ENCODE measurements at places on chromosomes 4 and X.

DNA sequence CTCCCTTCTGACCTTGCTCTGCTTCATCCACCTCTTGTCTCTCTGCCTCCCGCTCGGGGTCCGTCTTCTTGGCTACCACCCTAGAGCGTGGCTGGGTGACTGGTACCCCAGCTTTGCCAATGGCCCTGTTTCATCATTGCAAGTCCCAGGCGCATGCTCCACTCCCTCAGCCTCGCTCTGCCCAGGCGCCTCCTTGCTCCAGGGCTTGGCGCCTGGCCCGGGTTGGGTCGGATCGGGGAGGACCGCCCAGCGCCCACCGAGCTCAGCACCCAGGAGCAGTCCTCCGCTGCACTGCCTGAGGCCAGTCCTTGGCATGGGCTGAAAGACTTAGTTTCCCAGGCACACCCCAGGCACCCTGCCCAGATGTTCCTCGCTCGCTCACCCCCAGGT, 577 bp downstream of the BGN start:
- DNase-seq, result no peak

DNA sequence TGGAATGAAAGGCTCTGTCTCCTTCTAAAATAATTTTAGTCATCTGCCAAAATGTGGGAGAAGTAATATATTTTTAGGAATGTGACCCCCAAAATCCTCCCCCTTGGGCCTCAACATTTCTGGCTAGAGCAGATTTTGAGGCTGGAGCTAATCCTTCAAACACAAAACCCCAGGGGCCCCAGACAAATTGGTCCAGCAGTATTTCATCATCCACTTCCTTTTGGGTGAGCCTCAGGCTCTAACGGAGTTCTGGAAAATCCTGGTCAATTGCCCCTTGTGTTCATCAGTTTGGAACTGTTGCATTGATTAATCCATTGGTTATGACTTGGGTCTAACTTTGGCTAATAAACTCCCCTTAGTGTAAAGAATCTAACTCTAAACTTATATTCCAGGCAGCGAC, 67.4 kb upstream of the PCDH19 start:
- DNase-seq, result no peak

- DNase-seq, result no peak
Observed at GRCh38 chr4:12110627-12111026, 681.9 kb upstream of the HS3ST1 start.

- no peak for DNase-seq
Observed at GRCh38 chr4:25790024-25790423, 72.8 kb downstream of the SEL1L3 start.

DNA sequence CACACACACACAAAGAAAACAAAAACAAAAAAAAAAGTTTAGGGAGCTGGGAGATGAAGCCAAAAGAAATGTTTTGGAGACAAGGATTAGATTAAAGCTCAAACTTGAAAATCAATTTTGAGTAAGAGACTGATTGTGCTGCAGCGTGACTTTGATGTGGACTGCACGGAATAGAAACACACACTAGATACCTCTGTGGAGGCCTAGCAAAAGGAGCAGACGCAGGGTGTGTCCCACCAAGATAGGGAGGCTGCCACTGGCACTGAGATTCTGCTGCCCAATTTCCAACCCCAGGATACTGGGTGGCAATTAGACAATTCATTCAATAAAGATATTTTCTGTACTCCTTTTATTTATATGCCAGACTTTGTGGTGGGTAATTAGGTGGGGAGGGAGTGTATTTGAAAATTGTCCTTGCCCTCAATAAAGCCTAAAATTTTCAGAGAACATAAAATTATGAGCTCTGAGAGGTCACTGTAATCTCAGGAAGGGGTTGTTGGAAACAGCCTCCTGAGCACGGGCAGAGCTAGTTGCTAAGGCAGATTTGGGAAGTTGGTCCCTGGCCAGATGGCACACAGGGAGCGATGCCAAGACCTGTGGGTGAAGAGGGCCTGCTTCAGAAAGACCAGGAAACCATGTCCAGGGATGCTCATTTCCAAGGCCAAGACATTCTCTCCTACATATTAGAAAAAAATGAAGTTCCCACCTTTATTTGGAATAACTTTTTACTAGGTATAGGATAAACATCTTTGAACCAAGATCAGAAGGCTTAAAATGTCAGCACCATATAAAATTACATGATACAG, 1.9 kb upstream of the PPP3CA start:
- no peak for DNase-seq

DNA sequence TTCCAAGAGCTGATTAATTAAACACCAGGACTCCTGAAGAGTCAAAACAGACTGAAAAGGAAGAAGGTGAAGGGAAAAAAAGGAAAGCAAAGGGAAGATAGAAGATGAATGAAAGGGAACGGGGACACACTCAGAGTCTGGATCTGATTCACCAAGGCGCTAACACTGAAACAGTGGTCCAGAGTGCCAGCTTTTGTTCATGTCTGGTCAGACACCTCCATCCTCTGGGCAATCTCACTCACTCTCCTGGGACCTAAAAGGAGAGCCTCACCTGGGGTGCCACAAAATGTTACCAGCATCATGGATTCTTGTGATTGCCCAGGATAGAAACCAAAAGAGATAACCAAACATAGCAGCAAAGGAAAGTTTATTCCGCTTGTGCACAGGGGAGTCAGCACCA, 120.3 kb upstream of the AFF2 start:
- DNase-seq, result no peak

- no peak for DNase-seq
Observed at GRCh38 chr4:124710911-124711310, 1.6 kb downstream of the ANKRD50 start.

DNA sequence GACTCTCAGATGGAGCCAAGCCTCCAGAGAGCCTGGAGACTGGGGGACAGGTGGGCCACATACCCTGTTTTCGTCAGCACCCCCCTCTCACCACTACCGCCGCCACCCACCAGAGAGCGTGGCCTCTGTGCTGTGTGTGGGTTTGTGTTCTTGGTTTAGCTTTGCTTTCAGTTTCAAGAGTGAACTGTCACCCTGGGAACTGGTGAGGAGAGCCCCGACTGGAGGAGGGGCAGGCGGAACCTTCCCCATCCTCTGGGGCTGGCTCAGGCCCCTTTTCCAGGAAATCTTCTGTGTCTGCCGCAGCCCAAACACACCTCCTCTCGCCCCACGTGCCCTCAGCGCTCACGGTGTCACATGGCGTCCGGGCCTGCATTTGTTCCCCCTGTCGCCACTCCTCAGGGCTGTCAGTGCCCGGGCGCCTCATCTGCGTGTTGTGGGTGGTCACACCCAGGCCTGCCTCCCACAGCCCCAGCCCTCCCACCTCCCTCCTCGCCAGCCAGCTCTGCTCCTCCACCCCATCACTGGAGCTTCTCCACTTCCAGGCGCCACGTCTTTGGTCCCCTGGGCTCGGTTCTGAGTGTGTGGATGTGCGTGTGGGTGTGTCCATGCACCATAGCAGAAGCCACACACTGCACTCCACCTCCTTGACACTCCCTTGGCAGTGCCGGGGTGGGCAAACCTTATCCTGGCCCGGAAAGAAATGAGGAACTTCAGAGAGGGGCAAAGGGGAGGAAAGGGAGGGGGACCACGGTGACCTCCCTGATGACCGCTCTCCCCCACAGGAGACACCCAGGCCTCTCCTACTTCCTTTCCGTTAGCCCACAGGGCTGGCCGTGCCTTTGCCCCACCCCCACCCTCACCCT, 27.8 kb downstream of the ELF4 start:
- no peak for DNase-seq

- no peak for DNase-seq
Observed at GRCh38 chr4:184252136-184253071, 34.7 kb upstream of the ENPP6 start.

- DNase-seq, result no peak
Observed at GRCh38 chr4:85842540-85842939, 367.6 kb downstream of the ARHGAP24 start.
